ENCODE measurements at places on chromosomes 11 and 22.

DNA sequence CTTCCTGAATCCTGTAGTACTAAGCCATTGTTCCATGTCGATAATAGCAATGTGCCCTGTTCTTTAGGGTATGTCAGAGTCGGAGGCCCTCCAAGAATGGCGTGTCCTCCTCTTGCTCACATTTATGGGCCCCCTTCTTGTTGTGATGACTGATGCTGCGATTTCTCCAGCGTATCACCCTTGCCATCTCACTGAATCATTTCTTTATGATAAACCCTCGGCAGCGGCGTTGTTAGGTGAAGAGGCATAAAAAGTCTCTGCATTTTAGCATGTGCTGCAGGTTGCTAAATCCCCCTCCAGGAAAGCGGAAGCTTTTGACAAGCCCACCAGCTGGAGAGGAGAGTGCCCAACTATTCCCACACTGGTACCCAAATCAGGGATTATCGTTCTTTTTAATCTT, 1045.3 kb downstream of the BRD1 start:
- no peak overlapping the region for H3K27ac ChIP-seq
- no peak overlapping the region for H3K4me3 ChIP-seq
- H3K36me3 ChIP-seq: peaks cover 2% of the 10 kb centered on the region
- no peak for DNase-seq
- H3K27me3 ChIP-seq: no peaks in the 10 kb centered on the region

- H3K36me3 ChIP-seq: peaks cover 6% of the 10 kb centered on the region
- H3K4me1 ChIP-seq: peaks cover 48% of the 10 kb centered on the region
- H3K27ac ChIP-seq: no peak overlapping the region
- H3K27me3 ChIP-seq: no peaks in the 10 kb centered on the region
These were observed 4.0 kb downstream of the CCDC90B start for GRCh38 chr11:83282084-83282716.

DNA sequence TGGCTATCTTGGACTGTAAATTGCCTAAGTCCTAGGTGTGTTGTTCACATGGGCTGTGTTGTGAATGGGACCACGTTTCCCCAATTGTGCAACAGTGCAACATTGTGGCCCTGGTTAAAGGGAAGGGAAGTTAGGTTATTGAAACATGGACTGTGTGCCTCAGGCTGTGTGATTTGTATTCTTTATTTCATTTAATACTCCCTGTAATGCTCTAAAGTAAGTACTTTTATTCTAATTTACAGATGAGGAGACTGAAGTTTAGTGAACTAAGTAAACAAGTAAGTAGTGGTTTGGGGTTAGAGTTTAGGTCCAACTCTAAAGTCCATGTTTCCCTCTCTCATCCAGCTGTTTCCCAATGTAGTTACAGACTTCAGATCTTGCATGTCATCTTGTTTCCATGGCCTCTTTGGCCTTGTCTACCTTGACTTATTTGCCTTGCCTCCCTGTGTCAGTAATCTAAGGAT, 77.7 kb downstream of the STIM1 start:
- H3K27me3 ChIP-seq: no peaks in the 10 kb centered on the region
- no peak for DNase-seq
- no peak overlapping the region for H3K4me3 ChIP-seq

DNA sequence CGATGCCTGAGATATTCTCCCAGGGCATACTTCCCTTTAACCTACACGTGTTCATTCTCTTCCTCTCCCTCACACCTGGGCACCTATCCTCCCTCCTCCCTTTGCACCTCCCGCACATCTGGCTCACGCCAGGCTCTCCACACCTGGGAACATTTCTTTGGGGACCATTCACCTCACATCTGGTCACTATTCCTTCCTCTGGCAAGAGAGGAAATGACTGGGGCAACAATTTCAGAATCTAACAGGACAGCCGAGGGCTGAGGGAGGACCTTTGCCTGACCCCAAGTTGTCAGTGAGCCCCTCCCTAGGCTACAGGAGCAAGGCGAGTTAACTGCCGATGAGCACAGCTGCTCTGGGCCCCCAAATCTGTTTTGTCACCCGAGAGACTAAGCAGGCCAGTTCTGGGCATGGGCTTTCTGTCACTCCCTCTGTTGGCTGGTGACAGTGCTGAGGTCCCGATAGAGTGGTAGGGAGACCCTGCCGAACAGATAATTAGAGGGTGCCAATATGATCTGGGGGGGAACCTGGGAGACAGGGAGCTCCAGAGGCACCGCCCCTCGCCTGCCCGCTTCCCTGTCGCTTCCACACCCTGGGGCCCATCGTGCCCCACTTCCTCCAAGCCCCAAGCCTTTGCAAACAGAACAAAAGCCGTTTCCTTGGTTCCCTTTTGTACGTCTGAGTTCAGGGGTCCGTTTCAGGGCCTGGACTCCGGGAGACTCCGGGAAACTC, 45.6 kb downstream of the EIF3F start:
- peak overlapping the region; percentile 48 for H3K4me3 ChIP-seq
- no peaks in the 10 kb centered on the region for H3K36me3 ChIP-seq
- no peak overlapping the region for H3K27ac ChIP-seq
- H3K4me1 ChIP-seq: peaks cover 8% of the 10 kb centered on the region
- DNase-seq: no peak

GRCh38 chr11:65212226-65212801, 30.6 kb downstream of the CAPN1 start:
- H3K27me3 ChIP-seq: no peaks in the 10 kb centered on the region
- H3K4me3 ChIP-seq: no peak overlapping the region
- no peak for DNase-seq
- H3K27ac ChIP-seq: no peak overlapping the region
- H3K4me1 ChIP-seq: peaks cover 13% of the 10 kb centered on the region
- H3K36me3 ChIP-seq: peaks cover 2% of the 10 kb centered on the region

GRCh38 chr22:37300551-37301017, 18.3 kb downstream of the CYTH4 start:
- peaks cover 24% of the 10 kb centered on the region for H3K36me3 ChIP-seq
- peak; percentile 44 for DNase-seq
- H3K4me1 ChIP-seq: peaks cover 79% of the 10 kb centered on the region
- H3K27ac ChIP-seq: peak overlapping the region; percentile 8

DNA sequence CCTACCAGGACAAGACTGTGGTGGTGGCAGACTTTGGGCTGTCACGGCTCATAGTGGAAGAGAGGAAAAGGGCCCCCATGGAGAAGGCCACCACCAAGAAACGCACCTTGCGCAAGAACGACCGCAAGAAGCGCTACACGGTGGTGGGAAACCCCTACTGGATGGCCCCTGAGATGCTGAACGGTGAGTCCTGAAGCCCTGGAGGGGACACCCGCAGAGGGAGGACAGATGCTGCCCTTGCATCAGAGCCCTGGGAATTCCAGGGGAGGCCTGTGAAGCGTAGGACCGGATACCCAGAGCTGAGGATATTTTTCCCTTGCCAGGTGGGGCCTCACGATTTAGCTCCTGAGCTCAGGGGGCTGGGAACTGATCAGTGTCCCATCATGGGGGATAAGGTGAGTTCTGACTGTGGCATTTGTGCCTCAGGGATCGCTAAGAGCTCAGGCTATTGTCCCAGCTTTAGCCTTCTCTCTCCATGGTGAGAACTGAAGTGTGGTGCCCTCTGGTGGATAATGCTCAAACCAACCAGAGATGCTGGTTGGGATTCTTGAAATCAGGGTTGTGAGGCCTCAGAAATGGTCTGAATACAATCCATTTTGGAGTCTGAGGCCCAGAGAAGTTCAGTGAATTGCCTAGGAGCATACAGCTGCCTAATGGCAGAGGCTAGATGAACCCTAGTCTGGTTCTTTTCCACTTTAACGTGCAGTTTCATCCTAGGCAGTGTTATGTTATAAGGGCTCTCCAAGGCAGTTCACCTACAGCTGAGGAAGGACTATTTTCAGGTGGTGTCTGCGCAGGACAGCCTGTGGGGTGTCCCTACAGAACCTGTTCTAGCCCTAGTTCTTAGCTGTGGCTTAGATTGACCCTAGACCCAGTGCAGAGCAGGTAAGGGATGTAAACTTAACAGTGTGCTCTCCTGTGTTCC, 19.5 kb downstream of the PIK3IP1 start:
- peaks cover 23% of the 10 kb centered on the region for H3K4me1 ChIP-seq
- no peak overlapping the region for H3K4me3 ChIP-seq
- peak; percentile 57 for DNase-seq
- peaks cover 24% of the 10 kb centered on the region for H3K36me3 ChIP-seq

GRCh38 chr22:39314251-39314971, 5.0 kb downstream of the RPL3 start:
- H3K27me3 ChIP-seq: no peaks in the 10 kb centered on the region
- peaks cover 56% of the 10 kb centered on the region for H3K36me3 ChIP-seq
- no peak for DNase-seq

DNA sequence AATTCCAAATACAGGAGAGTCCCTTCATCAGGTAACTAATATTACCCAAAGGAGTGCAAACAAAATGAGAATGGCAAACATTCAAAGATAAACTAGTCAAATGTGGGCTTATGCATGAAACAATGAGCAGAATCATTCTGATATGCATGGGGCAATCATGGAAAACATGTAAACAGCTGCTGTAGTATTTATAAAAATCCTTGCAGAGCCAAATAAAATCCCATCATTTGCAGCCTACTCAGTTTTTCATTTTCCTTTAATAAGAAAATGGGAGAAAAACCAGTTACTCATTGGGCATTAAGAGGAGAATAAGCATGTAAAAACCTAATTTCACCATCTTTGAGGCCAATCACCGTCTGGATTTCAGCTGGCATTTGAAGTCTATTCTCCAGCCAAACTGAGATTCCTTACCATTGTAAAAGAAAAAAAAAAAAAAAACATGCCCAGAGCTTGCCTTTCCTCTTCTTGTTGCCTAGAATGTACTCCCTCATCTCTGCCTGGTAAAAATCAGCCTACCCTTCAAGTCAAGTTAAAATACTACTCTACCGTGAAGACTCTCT, 249.1 kb downstream of the TTC28 start:
- no peaks in the 10 kb centered on the region for H3K36me3 ChIP-seq
- H3K27ac ChIP-seq: no peak overlapping the region
- no peak for DNase-seq
- no peaks in the 10 kb centered on the region for H3K4me1 ChIP-seq
- no peaks in the 10 kb centered on the region for H3K27me3 ChIP-seq

DNA sequence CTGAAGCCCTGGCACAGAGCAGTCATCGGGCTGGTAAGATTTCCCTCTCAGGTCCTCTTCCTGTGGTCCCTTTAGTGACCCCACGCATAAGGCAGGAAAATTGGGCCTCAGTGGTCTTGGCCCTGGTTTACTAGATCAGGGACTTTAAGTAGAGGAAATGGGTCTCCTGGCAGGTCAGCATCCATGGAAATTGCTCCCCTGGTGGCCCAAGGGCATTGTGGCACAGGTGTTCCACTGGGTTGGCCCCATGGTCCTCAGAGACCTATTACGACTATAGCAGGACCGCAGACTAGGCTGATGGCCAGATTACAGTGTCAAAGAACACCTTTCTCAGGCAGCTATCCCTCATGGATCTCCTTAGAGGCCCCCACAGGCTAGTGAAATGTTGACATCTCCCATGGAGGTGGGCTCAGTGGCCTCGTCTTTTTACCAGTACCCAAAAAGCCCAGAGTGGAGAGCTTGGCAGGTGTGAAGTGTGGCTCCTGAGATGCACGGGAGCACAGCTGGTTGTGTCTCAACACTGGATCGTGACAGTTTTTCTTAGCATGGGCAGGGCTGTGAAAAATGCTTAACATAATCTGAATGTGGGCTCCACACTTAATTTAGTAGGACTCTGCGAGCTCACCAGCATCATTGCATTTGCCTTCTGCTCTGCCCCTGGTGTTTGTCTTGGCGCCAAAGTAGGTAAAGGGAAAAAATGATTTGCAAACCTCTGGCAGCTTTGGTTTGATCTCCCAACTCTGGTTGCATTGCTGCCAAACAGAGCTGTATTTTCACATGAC, 74.2 kb downstream of the ZBTB16 start:
- H3K4me1 ChIP-seq: peaks cover 52% of the 10 kb centered on the region
- DNase-seq: no peak
- no peaks in the 10 kb centered on the region for H3K36me3 ChIP-seq
- no peak overlapping the region for H3K4me3 ChIP-seq

GRCh38 chr11:112776834-112777233, 184.4 kb upstream of the NCAM1 start:
- no peaks in the 10 kb centered on the region for H3K36me3 ChIP-seq
- no peak for DNase-seq
- H3K27ac ChIP-seq: no peak overlapping the region
- no peak overlapping the region for H3K4me3 ChIP-seq

GRCh38 chr22:47340851-47341436, 578.5 kb downstream of the TBC1D22A start:
- H3K4me1 ChIP-seq: no peaks in the 10 kb centered on the region
- no peak overlapping the region for H3K27ac ChIP-seq
- H3K27me3 ChIP-seq: no peaks in the 10 kb centered on the region
- DNase-seq: no peak
- H3K4me3 ChIP-seq: no peak overlapping the region

- H3K4me1 ChIP-seq: no peaks in the 10 kb centered on the region
- DNase-seq: no peak
These were observed at the start of gene MMP12 for GRCh38 chr11:102874852-102875251. MMP12 (minus strand) TSS chr11:102874982; CDS start chr11:102874937, 45 bp downstream.

DNA sequence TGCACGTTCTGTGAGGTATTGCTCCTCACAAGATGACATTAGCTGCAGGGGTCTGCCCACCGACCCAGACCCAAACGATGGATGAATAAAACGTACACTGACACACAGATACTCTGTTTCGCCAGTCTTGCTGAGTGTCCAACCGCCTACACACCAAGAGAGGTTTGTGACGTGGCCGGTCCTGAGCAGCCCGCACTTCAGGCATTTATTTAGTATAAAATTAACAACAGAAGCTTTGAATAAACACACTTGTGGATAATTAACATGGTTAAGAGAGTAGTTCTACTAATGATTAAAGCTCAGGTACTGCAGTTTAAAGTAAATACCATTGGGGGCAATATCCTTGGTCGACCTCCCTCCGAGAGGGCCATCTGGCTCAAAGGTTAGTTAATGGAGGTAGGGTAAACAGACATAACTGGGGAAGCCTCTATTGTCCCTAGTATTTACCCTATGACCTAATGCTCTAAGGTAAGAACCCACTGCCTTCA, 75.7 kb downstream of the CCDC83 start:
- no peak overlapping the region for H3K27ac ChIP-seq
- peaks cover 34% of the 10 kb centered on the region for H3K27me3 ChIP-seq
- no peak overlapping the region for H3K4me3 ChIP-seq
- peaks cover 2% of the 10 kb centered on the region for H3K36me3 ChIP-seq
- no peak for DNase-seq

- H3K4me1 ChIP-seq: no peaks in the 10 kb centered on the region
- no peaks in the 10 kb centered on the region for H3K27me3 ChIP-seq
- no peak for DNase-seq
- H3K4me3 ChIP-seq: no peak overlapping the region
These were observed 11.4 kb downstream of the SEC14L6 start for GRCh38 chr22:30535182-30535581.

- no peak overlapping the region for H3K4me3 ChIP-seq
- H3K27ac ChIP-seq: no peak overlapping the region
- no peak for DNase-seq
- H3K4me1 ChIP-seq: no peaks in the 10 kb centered on the region
- H3K36me3 ChIP-seq: no peaks in the 10 kb centered on the region
These were observed 216.4 kb upstream of the B3GAT1 start for GRCh38 chr11:134628426-134628825.
